ENCODE measurements at places on chromosomes 12 and 14.

GRCh38 chr12:97921979-97922722, 459.5 kb downstream of the RMST start:
- no peak for DNase-seq

DNA sequence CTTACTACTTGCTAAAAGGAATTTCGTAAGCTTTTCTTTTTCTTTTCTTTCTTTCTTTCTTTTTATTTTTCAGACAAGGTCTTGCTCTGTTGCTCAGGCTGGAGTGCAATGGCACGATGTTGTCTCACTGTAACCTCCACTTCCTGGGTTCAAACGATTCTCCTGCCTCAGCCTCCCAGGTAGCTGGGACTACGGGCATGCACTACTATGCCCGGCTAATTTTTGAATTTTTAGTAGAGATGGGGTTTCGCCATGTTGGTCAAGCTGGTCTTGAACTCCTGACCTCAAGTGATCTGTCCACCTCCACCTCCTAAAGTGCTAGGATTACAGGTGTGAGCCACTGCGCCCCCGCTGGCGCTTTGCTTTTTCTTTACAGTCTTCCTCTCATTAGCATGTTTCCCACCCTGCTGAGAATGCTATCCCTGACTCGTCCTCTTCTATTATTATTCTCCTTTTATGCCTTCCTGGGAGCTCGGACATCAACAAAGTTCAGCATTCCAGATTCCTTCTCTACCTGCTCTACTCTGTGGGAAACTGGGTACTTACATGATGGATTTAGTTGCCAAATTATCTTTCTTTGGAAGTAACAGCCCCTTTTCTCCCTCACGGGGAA, 3.1 kb downstream of the MTHFD1 start:
- DNase-seq = no peak

- DNase-seq = no peak
Observed at GRCh38 chr12:42201063-42201462, 37.0 kb downstream of the YAF2 start.

DNA sequence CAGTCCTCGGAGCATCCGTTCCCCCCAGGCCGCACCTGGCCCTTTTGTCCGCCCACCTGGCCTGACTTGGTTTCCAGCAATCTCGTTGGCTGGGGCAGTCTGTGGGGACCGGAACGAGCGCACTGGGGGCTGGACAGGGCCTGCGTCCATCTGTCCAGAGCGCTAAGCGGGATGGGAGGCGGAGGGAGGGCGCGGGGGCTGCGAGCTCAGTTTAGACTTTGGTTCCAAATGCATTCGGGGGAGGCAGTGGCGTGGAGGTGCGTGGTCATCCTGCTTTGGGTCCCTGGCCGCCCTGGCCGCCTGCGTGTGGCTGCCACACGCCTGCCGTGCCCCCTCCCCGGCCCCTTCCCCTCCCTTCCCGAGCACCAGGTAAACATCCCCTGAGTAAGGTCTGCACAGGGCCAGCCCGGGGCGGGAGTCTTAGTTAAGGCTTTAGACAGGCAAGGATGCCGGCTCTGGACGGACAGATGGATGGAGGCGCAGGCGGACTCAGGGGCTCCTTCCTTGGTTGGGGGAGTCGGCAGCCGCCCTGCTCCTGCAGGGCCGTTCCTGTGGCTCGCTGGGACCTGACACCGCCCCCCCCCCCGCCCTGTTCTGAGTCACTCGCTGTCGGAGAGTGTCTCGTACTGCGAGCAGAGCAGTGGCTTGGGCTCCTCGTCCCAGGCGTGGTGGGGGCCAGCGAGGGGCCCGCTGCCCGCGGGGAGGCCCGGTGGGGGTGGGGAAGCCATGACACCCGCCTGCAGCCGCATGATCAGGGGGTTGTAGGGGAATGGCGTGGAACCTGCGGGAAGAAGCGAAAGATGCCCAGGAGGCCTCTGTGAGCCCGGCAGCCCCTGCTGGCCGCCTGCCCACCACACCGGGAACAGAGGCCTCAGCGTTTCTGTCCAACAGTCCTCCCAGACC, 30.2 kb downstream of the RFLNA start:
- DNase-seq = no peak

GRCh38 chr14:20855652-20856291, 35.4 kb upstream of the RNASE3 start:
- DNase-seq = no peak

- DNase-seq = no peak
Observed at GRCh38 chr12:124171231-124171979, 123.5 kb upstream of the RFLNA start.

DNA sequence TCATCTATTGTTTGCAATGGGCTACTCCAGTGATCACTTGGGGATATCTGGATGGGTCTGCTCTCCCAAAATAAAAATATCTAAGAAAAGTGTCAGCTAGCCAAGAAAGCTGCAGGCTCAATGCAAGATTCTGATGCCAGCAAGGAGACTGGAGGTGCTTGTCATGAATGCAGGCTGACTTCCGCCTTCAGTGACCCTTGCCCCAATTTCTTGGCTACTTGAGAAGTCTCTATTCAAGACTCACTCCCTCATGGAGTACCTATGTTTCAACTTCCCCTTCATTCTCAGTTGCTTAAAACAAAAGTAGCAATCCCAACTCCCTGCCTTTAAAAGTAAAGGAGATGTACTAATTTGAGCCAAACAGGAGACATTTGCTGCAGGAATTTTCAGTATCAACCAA, 123.9 kb downstream of the GPR65 start:
- no peak for DNase-seq

GRCh38 chr14:50095895-50096294, 20.5 kb downstream of the VCPKMT start:
- no peak for DNase-seq

DNA sequence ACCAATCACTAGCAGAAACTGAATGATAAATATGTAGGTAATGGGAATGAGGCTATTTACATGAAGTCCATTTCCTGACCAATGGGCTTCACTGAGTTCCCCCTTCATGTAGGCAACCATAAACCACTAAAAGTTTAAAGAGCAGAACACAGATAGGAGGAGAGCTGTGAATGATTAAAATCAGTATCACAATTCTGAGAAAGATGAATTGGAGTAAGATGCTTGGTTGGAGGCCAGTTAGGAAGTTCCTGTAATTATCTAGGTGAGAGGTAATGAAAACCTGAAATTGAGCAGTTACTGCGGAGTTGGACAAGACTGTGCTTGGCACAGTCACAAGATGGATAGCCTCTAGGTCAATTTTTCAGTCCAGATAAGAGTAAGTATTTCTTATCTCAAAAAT, 56.6 kb downstream of the GALNT4 start:
- DNase-seq = no peak

DNA sequence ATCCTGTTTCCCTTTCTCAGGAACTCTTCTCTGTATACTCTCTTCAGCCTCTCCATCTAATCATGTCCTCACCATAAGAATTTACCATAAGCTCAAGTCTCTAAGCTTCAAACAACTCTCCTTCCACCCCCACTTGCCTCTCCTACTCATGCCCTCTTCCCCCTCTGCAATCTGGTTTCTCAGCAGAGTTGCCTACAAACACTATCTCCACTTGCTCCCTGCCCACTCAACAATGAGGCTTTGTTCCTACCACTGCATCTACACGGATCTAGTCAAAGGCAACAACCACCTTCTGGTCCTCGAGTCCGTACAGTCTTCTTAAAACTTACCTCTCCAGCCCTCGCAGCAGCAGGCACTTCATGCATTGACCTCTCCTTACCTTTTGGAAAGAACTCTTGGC, 17.2 kb upstream of the FBLN5 start:
- DNase-seq = no peak

GRCh38 chr12:104680070-104680469, 223.3 kb downstream of the CHST11 start:
- DNase-seq = no peak

DNA sequence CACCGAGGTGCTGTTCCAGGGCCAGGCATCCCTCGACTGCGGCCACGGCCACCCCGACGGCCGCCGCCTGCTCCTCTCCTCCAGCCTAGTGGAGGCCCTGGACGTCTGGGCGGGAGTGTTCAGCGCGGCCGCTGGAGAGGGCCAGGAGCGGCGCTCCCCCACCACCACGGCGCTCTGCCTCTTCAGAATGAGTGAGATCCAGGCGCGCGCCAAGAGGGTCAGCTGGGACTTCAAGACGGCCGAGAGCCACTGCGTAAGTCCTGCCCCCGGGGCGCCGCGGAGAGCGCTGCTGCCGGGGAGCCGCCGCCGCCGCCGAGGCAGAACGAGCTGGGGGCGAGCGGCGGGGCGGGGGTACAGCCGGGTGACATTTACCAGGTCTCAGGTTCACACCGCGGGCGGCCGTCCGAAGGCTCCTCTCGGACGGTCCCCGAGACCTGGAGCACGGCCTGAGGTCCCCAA, 1.4 kb downstream of the PLXNC1 start:
- DNase-seq = no peak
